Sciatic nerve (tissue), 2 donors: ENCODE measurements at places on chromosomes 11 and 22. TPM values are rescaled to one million over a fixed set of nuclear protein-coding genes. Genes with fewer than 3 reads are reported as not detected.

The MS4A7 gene
- total RNA-seq = 48.4 TPM

The TRIM48 gene
- total RNA-seq = not detected

The SAA2 gene
- 2.6 TPM for total RNA-seq

The ENTHD1 gene
- 4.9 TPM for total RNA-seq

The MYBPC3 gene
- 0.53 TPM for total RNA-seq

DNA sequence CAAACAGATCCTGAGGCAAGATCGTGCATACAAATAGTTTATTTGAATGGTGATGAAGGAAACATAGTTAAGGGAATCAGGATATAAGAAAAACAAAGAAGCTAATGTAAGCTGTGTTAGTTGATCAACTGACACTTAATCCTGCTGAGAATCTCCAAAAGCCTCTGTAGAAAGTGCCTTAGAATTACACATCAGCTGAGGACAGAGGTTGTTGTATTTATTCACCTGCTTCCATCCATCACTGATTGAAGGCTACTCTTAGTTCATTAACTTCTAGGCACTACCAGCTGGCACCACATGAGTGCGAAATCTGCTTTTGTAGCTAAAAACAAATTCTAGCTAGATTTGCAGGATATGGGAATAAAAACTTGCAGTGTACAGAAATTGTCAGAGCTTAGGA is 1082.0 kb upstream of the CNTN5 start:
- DNase-seq = no peak

- DNase-seq = peak; percentile 91
Measured at GRCh38 chr22:33302049-33302545, 243.9 kb upstream of the SYN3 start.

- no peak for DNase-seq
Measured at GRCh38 chr22:26435327-26436093, 6.5 kb downstream of the ASPHD2 start.

DNA sequence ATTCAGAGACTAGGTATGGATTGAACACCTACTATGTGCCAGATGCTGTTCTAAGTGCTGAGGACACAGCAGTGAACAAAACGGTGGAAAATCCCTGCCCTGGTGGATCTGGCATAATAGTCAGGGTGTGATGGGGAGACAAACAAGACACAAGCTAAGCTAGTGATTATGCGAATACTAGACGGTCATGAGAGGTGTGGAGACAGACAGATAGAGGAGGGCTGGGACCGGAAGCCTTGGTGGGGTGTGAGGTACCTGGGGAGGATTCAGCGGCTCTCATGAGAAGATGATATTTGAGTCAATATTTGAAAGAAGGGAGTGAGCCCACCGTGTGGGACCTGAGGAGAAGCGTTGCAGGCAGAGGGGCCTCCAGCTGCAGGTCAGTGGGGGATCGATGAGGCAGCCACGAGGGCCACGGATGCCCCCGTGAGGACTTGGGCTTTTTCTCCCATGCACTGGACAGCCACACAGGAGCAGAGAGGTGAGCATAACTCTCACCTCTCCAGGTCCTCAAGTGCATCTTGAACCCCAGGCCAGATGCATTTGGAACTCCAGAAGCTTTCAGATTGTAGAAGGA is 4.7 kb downstream of the CD5 start:
- no peak for DNase-seq

DNA sequence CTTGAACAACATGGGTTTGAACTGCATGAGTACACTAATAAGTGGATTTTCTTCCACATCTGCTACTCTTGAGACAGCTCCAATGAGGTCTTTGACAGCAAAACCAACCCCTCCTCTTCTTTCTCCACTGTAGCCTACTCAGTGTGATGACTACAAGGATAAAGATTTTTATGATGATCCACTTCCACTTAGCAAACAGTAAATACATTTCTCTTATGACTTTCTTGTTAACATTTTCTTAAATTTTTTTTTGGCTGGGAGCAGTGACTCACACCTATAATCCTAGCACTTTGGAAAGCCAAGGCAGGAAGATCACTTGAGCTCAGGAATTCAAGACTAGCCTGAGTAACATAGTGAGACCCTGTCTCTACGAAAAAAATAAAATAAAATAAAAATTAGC is 9.9 kb upstream of the EIF4G2 start:
- no peak for DNase-seq

DNA sequence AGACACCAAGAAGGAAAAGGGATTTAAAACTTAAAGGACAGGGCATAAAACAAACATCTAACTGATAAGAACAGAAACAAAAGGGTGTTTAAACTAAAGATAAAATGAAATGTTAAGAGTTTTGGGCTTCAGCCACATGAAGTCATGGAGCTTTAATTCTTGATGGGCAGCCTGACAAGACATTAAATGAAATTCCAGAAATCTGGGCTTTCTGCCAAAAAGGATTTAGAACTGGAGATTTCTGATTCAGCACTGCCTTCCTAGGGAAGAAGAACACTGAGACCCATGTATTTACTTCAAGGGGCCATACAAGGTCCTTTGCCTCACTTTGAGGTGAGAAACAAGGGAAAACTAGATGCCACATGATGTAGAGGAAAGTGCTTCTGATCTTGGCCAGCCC is 355.9 kb upstream of the RAG2 start:
- no peak for DNase-seq

- DNase-seq = no peak
Measured at GRCh38 chr11:44474702-44475101, 90.8 kb upstream of the CD82 start.

DNA sequence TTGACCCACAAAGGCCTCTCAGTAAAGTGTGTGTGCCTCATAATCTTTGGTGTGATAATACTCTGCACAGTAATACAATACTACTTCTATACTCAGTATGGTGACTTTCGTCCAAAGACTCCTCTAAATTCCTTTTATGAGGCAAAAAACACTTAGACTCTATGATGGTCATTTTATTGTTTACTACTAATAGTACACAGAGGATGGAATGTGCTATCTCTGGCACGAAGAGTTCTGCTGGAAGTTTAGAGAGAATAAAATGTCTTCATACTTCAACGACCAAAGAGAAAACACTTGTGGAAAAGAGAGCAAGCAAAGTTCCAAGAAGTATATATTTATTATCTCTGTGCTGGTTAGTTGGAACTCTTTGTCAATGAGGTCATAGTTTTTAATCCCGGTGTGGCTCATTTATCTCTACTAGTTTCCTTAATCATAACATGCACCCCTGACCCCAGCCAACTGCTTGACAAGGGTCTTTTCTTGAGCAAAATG is 7.5 kb upstream of the CSTF3 start:
- no peak for DNase-seq

DNA sequence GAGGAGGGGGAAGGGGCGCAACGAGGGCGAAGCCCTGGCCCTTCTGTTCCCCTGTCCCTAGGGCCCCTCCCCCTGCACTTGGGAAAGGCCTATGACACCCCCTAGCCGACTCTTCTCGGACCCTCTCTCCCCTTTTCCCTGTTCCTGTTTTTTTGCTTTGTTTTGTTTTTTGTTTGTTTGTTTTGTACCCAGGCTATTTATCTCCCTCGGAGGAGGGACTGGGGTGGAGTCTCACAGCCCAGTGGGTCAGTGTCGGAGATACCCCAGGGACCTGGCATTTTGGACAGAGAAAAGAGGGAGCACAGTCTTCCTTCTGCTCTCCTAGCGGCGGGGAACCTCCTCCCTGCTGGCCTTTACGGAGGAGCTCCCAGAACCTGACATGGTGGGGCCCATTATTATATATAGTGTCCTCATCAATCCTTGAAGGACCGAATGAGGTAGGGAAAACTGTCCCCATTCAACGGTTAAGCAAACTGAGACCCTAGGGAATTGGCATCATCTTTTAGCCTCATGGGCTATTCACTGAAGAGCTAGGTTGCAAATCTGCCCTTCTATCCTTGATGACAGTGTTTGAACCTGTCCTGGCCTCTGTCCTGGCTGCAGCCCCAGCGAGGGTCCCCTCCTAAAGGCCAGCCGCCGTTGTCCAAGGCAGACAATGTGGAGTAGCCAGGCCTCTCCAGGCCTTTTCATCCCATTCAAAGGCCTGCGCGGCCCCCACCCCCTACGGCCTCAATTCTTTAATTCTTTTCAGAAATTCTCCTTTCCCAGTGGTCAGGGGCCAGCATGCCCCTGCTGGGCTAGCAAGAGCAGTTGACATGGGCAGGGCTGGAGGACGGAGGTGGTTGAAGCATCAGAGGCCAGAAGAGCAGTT is 911 bp downstream of the EMID1 start:
- no peak for DNase-seq

GRCh38 chr22:23220485-23221350 is 40.4 kb downstream of the BCR start:
- no peak for DNase-seq

GRCh38 chr11:46637546-46637945 is 20.2 kb downstream of the ATG13 start:
- DNase-seq = no peak
